Islet precursor cell (in vitro differentiated cells): ENCODE measurements at places on chromosomes 2 and 18.

DNA sequence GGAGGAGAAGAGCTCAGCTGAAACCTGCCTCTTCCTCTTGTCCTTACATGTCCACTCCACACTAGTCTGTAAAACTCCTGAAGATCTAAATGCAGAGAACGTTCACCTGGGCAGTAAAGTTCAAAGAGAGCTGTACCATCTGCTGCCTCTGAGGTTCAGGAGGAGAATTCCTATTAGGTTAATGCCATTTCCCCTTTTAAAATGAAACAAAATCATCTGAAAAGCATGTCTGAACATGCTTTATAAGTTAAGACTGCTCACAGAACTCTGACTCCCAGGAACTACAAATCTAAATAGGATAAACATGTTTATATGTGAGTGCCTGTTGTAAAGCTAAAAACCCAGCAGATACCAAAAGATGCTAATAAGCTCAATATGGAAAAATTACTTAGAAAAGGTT is 164.4 kb downstream of the AFF3 start:
- DNase-seq: no peak

- DNase-seq: peak; percentile 84
Observed at GRCh38 chr18:47756364-47757016, 174.0 kb downstream of the SMAD2 start.

DNA sequence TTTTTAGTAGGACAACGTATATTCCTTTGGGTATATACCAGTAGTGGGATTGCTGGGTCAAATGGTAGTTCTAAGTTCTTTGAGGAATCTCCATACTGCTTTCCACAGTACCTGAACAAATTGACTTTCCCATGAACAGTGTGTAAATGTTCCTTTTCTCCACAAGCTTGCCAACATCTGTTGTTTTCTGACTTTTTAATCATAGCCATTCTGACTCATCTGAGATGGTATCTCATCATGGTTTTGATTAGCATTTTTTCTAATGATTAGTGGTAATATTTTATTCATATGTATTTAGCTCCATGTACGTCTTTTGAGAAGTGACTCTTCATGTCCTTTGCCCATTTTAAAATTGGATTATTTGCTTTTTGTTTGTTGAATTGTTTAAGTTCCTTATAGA is 58.4 kb upstream of the CERS6 start:
- no peak for DNase-seq

DNA sequence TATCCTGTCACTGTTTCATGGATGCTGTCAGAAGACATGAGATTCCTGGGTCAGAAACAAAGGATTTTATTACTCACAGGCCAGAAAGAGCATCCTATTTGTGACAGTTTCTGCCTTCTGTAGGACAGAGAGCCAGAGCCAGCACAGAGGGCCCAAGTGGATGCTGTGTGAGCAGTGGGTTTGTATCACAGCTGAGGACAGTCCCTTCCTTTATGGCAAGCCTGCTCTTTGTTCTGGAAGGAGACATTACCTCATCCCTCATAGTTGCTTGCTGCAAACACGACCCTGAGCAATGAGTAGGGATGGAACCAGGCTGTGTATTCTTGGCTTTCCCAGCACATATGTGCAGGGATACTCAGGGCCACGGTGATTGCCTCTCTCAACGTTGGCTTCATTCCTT is 41.6 kb downstream of the ARHGEF4 start:
- DNase-seq: no peak
